ENCODE measurements at places on chromosomes 5 and 9.

DNA sequence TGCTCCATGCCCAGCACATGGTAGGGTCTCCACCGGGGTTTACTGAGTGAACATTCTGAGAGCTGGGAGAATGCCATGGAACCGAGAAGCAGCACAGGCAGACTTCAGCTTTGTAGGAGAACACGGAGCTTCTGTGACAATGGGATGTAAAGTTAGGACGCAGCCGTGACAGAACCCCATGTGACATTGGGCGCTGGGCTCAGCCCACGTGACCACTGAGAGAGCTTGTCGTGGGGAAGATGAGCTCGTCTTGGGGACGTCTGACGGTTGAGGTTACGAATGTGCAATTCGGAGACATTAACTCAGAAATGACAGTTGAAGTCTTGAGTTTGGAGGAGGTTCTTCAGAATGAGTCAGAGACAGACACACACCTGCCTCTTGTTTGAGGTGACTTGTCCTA is 13.5 kb downstream of the SDHA start:
- no peak for DNase-seq

DNA sequence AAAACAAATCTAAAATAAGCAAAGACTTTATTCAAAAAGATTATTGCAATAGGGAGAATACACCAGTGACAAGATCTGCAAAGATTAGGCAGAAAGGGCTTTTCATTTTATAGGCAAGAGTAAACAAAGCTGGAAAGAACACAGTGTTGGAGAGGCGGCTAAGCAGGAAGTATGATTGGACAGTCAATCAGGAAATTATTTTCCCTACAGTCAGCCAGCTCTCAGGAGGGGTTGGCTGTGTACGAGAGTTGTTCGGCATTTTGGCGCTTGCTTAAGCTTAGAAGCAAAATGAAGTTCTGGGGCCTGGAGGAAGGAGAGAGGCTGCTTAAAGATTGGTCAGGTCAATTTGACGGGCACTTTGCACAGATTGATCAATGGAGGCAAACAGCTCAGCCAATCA is 1030.5 kb downstream of the TLE4 start:
- DNase-seq: no peak

DNA sequence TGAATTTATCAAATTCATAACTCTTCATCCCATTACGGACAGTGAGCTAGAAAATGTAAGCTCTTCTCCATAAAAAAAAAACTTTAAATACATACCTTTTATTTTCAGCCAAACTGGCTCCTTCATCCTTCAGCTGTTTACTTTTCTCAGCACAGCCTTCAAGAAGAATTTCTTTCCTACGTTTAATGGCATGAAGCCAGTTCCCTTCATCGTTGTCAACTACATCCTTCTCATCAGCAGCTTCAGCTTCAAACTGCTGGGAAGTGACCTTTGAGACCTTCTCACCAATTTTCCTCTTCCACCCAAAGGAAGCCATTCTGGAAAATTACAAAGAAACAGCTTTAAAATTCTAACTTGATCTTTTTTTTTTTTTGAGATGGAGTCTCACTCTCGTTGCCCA is 9.1 kb downstream of the TTC33 start:
- no peak for DNase-seq

- DNase-seq: no peak
Measured at GRCh38 chr9:112047538-112048066, 127.5 kb downstream of the SUSD1 start.

GRCh38 chr5:42870882-42871418 is 59.3 kb upstream of the SELENOP start:
- no peak for DNase-seq

GRCh38 chr9:124428751-124429529 is 13.7 kb upstream of the PSMB7 start:
- no peak for DNase-seq

GRCh38 chr9:132457504-132458236 is 47.7 kb downstream of the CFAP77 start:
- DNase-seq: no peak

DNA sequence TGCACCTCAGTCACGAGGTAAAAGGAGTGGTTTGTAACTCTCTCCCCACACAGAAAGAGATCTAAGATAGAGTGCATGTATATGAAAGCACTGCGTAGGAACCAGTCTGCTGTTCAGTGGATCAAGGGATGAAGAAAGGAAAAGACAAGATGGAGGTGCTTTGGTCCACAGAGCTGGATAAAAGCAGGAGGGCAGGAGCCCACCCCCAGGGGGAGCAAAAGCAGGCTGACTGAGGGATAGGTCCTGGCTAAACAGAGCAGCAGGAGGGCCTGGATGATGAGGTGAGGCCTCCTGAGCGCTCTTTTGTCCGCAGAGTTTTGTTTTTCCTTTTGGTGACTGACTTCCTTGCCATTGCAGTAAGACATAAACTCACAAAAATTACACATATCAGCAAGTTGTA is 293.5 kb upstream of the C9orf72 start:
- DNase-seq: no peak

- no peak for DNase-seq
Measured at GRCh38 chr5:142959683-142960657, 189.8 kb downstream of the ARHGAP26 start.

DNA sequence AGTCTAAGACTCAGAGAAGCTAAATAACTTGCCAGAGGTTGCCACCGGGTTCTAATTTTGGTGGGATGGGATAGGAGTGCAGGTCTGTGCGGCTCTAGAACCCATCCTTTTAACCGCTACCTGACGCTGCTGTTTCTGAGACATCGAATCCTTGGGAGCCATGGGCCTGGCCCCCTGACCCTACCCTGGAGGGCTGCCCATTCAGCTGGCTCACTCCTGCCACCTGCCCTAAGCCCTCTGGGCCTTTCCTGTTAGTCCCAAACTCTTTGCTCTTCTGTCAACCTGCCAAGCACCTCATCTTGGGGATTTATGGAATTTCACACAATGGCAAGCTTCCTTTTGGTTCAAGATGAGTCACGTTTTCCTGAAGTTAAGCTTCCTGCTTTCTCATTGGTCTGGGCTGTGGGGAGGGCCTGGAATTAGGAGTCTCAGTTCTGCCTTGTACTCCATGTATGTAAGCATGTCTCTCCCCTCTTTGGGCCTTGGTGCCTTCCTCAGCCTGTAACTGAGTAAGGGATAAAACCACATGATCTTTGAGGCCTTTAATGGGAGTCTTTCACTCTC is 26.6 kb downstream of the ENHO start:
- DNase-seq: no peak

DNA sequence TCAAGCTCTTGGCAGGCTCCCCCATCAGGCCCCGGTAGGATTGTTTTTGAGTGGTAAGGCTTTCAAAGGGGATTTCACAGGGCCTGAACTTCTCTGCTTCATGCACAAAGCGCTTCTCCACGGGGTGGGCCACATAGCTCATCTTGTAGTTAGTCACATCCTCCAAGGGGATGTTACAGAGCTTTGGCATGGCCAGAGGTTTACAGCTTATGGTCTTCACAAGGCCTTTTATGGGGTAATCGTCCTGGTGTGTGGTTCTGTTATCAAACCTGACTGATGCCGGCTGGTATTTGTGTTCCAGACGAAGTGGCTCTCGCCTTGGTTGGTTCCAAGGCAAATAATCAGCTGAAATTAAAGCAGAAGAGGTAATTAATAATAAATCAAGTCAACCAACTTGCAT is 104.3 kb downstream of the SAXO1 start:
- no peak for DNase-seq

GRCh38 chr5:170874017-170874416 is 12.2 kb downstream of the RANBP17 start:
- no peak for DNase-seq

- no peak for DNase-seq
Measured at GRCh38 chr5:83222906-83223305, 145.6 kb downstream of the XRCC4 start.

DNA sequence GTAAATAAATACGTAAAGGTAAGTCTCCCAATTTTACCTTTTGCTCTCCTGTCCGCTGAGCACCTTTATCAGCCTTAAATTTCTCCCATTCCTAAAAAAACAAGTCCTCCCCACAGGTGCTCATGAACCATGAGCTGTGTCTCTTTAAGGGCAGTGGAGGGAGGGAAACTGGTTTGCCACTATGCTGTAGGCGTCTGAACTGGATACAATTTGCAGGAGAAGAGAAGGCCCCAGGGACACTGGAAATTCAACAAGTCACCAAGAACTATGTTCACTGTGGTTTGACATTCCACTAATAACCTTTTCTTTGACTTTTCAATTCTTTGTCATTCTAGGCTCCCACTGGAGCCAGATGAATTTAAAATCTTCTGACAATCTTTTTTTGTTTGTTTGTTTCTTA is 72.2 kb downstream of the LHFPL2 start:
- no peak for DNase-seq

DNA sequence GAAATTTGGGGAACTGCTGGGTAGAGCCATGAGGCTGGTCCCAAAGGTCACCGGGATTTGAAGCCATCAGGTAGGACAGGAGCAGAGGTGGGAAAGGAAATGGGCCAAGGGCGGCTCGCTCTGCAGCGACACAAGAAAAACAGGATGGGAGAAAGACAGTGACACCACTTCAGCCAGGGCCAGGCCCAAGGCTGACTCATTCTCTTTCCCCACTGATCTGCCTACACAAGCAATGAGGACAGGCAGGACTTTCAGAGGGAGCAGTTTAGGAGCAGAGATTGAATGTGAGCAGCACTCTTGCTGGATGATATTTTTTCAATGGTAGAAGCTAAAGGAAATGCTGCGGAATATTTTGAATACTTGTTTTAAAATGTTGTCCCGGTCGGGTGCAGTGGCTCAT is 3.5 kb downstream of the RUFY1 start:
- DNase-seq: no peak

- no peak for DNase-seq
Measured at GRCh38 chr5:141477815-141478214, 2.0 kb downstream of the PCDHGC3 start.

- DNase-seq: no peak
Measured at GRCh38 chr5:139914218-139914807, 118.7 kb downstream of the PSD2 start.

DNA sequence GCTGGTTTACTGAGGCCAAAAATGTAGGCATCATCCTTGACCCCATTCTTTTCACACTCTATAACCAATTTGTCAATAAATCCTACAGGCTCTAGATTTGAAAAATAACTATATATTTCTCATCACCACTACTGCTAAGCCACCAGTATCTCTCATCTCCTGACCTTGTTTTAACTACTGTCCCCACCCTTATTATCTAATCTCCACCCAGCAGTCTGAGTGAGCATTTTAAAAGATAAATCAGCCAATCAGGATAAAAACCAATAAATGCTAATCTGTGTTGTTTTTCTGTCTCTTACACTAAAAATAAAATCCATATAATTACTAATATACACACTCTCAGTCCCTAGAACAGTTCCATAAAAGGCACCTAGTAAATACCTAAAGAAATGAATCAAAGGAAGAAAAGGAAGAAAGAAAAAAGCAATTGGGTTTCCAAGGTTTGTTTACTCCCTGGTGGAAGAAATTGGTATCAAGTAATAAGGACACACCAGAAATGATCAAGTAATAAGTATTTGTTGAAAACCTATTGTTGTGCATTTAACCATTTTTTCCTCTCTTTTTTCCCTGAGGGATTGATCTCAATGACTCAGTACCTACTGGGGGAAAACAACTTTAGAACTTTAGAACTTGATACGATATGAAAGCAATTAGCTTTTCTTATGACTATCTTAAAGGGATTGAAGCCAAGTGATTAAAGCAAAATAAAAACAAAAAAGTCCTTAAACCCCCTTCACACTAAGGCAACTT is 19.3 kb downstream of the MRPS27 start:
- DNase-seq: no peak

DNA sequence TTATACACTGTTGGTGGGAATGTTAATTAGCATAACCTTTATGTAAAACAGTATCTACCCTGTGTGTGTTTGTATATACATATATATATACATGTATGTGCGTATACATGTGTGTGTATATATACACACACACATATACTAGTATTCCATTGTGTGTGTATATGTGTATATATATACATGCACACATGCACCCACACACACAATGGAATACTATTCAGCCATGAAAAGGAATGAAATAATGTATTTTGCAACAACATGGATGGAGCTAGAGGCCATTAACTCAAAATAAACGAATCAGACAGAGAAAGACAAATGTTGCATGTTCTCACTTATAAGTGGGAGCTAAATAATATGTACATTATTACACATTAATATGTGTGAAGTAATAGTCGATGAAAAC is 17.6 kb upstream of the SAP30L start:
- DNase-seq: no peak

GRCh38 chr9:14352503-14352902 is 38.6 kb upstream of the NFIB start:
- DNase-seq: no peak

DNA sequence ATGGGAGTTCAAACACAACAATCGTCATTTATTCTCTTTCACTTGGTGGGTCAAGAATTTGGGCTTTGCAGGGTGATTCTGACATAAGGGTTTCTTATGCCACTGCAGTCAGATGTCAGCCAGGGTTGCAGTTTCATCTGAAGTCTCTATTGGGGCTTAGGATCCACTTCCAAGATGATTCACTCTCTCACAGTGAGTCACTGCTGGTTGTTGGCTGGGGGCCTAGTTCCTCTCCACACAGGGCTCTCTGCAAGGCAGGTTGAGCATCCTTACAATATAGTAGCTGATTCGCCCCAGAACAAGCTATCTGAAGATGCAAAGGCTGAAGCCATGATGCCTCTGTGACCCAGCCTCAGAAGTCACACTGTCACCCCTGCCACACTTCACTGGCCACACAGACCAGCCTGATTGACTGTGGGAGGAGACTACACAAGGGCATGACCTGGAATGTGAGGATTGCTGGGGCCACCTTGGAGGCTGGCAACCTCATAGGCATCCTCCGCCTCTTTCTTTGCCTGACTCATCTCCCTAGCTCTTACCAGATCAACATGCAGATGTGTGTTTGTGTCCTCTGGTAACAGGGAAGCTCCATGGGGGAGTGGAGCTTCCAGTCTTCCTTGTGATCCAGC is 4.5 kb upstream of the CARD19 start:
- peak; percentile 41 for DNase-seq

DNA sequence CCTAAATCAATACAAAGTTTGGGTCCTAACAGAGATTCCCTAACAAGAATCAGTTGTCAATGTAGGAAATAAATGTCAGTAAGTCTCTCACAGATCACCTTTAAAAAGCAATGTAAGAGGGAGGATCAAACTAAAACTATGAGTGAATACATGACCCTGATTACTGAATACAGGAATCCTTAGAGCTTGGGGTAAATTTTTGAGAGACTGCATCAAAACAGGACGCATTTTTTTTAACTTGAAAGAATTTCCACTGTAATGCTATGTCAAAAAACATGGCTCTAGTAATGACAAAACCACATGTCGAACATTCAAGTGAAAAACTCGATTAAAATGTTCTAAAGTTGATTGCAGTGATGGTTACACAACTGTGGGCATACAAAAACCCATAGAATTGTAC is 21.9 kb downstream of the ZDHHC21 start:
- DNase-seq: no peak

DNA sequence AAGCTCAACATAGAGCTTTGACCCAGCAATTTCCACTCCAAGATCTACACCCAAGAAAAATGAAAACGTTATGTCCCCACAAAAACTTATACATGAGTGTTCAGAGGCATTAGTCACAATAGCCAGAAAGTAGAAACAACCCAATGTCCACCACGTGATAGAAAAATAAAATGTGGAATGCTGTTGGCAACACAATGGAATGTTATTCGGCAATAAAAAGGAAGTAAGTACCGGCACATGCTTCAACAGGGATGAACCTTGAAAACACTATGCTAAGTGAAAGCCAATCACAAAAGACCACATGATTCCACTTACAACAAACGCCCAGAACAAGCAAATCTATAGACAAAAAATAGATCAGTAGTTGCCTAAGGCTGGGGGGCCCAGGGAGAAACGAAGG is 6.0 kb downstream of the UBQLN1 start:
- no peak for DNase-seq

All from right hindlimb (tissue), 1 donor.